ENCODE measurements at places on chromosomes 7 and 10.

GRCh38 chr7:83976302-83976701 lies 218.3 kb downstream of the SEMA3A start:
- peak; percentile 1 for DNase-seq

GRCh38 chr7:7568553-7568952 lies 1.9 kb downstream of the MIOS start:
- no peak for DNase-seq

DNA sequence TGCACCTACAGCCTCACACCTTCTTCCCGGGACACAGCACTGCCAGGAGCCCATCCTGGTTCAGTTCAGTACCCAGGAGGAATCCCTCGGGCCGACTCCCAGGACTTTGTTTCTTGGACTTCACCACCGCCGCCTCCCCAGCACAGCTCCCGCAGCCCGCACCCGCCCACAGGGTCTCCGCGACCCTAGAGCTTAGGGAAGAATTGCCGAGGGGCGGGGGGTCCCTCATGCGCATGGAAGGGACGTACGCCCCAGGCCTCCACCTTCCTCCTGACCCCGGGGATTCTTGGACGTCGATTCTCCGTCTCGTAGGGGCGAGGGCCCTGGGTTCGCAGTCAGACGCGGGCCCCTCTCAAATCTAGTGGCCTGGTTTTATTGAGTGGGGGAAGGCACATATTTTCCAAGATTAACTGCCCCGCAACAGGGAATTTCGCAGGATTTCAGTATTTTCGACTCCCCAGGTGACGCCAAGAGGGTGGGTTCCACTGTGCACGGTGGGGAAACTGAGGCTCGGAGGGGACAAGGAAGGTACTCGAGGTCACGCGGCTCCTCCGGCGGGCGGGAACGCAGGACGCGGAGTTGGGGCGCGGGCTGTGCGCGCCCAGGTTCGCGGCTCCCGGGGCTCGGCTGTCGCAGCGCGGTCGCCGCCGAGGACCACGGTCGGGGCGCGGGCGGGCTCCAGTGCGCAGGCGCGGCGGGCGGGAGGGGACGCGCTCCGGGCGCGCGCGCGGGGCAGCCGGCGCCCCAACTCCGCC lies at the start of gene ADCY1:
Gene ADCY1, plus strand, starts transcription at position 708 of the 755 bp plus-strand sequence. CDS start 176 bp downstream, outside the sequence.
- no peak for DNase-seq

GRCh38 chr10:52889611-52890010 lies 117.0 kb upstream of the MBL2 start:
- no peak for DNase-seq

- peak; percentile 22 for DNase-seq
Measured at GRCh38 chr7:128863433-128863989, 855 bp downstream of the ATP6V1F start.

DNA sequence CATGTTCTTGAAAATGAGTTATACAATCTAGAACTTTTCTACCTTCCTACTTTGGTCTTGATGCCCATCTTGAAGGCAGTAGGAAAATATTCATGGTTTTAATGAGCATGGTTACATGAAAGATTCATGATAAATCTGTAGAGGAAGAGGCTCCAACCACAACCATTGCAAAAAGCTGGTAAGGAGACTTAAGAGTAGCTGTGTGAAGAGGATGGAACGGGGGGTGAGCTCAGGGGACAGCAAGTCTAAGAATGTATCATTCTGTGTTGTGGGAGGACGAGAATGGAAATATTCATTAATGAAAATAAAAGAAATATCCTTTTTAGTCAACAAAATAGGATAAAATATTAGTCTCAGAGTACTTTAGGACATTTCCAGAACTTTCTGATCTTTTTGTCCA lies 81.1 kb downstream of the BMPER start:
- DNase-seq: no peak

DNA sequence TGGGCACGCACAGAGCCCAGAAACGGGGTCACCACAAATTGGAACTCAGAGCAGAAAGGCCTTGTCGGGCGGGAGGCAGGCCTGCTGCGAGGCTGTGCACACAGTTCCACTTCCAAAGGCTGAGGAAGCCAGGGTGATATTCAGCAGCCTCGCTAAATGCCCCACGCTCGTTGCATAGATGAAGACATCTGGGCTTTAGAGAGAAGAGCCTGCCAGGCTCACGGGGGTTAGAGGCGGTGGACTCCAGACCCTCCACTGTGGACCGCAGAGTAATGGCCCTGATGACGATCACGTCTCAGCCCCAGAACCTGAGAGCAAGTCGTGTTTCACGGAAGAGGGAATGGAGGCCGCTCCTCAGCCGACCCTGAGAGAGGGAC lies 104.2 kb downstream of the DNAJB6 start:
- DNase-seq: no peak

- DNase-seq: no peak
Measured at GRCh38 chr7:12949060-12949931, 261.9 kb downstream of the ARL4A start.

GRCh38 chr10:74677951-74678350 lies 148.4 kb upstream of the KAT6B start:
- DNase-seq: no peak

- no peak for DNase-seq
Measured at GRCh38 chr7:155449869-155450557, 7.9 kb upstream of the EN2 start.

- no peak for DNase-seq
Measured at GRCh38 chr10:78065611-78066010, 31.9 kb downstream of the RPS24 start.

- DNase-seq: no peak
Measured at GRCh38 chr10:94016727-94017714, 23.3 kb downstream of the PLCE1 start.

DNA sequence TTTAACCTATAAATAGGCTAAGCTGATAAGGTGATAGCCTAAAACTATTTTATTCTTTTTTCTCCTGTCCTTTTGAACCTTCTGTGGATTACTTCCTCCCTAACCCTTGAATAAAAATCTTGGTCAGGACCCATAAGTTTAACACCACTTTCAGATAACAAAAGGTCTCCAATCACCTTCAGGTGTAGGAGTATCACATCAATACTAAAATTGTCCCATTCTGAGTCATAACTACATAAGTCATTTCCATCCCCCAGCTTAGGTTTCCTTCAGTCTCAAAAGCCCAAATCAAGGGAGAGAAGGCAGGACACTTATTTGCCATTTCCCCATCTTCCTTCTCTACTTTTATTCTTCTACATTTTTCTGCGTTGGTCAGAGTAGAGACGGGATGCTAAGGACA lies 56.9 kb upstream of the WNT16 start:
- DNase-seq: no peak

- DNase-seq: no peak
Measured at GRCh38 chr7:82319674-82320118, 123.9 kb downstream of the CACNA2D1 start.

- DNase-seq: no peak
Measured at GRCh38 chr7:127485482-127485881, 93.0 kb upstream of the ZNF800 start.

DNA sequence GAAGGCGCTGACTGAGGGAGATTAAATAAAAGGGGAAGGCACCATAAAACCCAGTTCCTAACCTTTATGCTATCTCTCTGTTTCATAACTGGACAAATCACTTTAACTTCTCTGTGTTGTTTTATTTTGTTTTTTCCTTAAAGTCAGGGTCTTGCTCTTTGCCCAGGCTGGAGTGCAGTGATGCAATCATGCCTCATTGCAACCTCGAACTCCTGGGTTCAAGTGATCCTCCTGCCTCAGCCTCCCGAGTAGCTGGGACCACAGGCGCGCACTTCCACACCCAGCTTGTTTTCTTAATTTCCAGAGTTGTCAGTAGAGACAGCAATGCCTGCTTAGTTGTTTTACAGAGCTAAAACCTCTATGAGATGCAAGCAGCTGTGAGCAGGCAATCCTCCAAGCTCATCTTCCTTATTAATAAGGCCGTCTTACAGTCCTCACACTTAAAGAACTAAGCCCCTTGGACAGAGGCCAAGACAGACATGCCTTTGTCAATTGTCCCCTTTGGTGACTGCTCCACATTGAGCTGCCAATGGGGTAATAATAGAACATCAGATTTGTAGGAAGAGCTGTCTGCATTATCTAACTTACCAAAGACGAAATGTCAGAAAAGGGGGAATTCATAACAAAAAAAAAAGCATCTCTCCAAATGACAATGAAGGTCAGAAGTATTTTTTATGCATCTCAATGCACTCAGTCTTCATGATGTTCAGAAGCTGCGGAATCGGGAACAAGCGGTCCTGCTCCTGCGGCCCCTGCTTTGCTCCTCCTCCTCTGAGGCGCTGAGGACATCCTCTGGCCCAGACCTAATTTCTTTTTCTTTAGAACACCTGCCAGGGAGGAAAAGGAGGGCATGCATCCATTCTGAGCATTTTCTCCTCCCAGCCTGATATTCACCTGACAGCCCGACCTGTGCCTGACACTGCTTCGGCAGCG lies 62.7 kb upstream of the RNF32 start:
- DNase-seq: no peak

DNA sequence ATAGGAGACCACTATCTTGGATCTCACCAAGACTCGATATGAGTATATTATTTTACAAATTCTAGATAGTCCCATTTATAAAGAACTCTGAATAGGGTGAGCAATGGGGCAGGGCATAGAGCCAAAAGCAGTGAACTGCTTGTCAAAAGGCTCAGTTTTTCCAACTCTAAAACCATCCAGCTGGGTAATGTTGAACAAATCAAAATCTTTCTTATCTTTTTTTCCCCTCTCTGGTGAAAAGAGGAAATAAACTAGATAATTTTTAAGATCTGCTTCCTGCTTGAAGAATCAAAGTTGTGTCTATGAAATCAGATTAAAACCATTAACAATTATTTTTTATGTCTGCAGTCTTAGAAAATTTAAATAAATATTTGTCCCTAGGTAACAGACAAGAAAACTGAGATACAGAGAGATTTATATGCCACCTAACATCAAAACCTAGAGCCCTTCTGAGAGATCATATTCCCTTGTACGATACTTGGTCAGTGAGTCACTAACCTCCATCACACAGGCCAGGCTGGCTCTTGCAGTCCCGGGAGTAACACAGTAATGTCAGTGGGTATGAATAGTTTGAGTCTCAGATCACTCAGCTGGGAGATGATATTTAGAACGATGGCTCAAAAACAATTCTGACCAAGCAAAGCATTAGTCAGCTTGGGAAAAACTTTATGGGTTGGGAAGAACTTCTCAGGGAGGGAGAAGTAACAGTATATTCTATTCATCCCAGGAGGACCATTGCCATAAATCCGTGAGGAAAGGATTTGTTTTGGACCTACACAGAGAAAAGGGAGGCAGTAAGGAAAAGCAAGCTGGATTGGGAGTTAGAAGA lies 178.8 kb downstream of the REEP3 start:
- no peak for DNase-seq

DNA sequence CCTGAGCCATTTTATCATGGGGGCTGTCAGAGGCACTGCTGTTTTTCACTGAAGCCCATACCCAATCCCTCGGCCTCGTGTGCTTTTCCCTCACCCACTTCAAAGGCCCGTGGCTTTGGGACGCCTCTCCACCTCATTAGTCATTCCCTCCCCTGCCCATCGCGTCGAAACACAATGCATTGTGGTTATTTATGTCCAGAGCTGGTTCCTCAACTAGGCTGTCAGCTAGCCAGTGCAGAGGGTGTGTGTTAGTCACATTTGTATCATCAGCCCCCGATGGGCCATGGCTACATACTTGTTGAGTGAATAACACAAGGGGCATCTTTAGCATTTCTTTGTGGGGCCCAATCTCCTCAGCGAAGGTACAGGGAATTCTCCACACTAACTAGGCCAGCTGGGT lies 3.8 kb upstream of the CRCP start:
- DNase-seq: no peak

DNA sequence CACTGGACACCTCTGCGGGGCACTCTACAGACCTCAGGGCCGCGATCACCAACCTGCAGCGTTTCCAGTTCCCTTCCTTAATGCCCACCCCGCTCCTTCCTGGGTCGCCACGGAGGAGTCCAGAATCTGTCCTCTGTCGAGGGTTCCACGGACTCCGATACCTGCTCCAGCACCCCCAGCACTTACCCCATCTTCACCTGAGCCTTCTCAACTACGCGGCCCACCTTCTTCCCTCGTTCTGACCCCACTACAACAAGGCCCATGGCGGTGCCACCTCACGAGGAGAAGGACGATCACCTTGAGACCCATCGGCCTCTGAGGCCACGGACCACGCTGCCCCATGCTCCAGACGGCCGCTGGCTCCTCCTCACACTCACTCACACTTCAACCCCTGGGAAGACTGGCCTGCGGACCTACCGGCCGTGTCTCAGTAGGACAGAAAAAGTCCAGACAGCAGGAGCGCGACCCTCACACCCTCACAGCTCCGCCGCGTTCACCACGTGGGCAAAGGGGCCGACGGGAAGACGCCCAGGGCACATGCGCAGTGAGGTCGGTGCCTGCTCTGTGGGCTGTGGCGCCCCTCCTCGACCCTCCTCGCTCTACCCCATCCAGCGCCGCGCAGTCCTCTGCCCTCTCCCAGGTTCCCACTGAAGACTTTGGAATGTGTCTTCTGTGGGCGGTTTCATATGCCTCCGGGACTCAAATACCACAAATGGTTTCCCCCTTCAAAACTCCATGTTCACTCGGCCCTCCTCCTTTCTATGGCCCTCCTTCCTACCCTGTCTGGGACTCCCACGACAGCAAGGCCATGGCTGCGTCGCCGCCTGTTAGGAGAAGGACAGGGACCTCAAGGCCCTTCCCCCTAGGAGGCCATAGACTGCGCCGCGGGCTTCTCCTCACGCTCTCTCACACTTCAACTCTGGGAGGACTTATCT lies 193.9 kb upstream of the PHF14 start:
- DNase-seq: no peak

GRCh38 chr10:108696792-108697477 lies 1226.4 kb downstream of the XPNPEP1 start:
- no peak for DNase-seq

DNA sequence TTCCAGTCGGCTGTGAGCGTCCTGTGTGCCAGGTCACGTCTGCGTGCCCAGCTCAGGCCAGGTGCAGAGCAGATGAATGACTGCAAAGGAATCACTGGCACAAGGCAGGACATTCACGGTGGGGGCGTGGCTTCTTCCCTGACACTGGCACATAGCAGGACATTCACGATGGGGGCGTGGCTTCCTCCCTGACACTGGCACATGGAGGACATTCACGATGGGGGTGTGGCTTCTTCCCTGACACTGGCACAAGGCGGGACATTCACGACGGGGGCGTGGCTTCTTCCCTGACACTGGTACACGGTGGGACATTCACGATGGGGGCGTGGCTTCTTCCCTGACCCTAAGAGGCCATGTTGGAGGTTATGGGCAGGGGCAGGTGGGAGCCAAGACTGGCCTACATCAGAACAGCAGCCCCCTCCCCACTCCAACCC lies 64.3 kb downstream of the MYL10 start:
- no peak for DNase-seq

- DNase-seq: no peak
Measured at GRCh38 chr7:16954321-16954720, 72.5 kb upstream of the AGR3 start.

- no peak for DNase-seq
Measured at GRCh38 chr10:113056441-113057021, 106.5 kb downstream of the TCF7L2 start.

- no peak for DNase-seq
Measured at GRCh38 chr10:103676851-103677417, 178.4 kb downstream of the SH3PXD2A start.

GRCh38 chr10:9239298-9239697 lies 1184.8 kb downstream of the GATA3 start:
- no peak for DNase-seq

GRCh38 chr7:156892081-156892800 lies 742 bp downstream of the LMBR1 start:
- peak; percentile 70 for DNase-seq

Measured in CD4-positive, alpha-beta T cell treated with Interleukin-6 at 100 ng/mL for 8 hours (primary cell).